NCI-H1436 treated with DMSO at 0.1 percent for 48 hours (cell line): ENCODE measurements at places on chromosomes 12 and 14.

GRCh38 chr12:32587581-32588495, 91.3 kb upstream of the DNM1L start:
- no peak for DNase-seq

DNA sequence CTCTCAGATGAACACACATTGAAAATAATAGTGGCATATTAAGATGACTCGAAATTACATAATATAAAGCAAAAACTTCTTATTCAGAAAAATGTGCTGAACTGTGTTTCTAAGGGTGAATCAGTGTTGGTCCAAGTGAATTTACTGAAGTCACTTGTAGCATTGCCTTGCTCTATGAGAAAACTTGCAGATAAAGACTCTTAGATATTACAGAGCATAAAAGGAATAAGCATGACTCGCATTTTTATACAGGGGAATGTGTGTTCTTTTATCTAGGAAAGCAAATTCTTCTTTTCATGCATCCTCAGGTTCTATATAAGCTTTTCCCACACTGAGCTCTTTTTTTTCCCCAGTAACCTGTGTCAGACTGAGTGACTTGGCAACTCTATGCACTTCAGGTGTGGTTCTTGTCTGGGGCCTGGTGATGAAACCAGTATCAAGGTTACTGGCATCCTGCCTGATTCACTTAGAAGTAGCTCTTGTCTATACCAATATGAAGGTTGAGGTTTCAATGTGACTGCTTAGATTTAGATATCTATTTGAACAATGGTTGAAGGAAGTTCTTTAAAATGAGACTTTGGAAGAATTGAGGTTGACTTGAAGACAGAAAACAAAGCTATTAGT, 76.1 kb downstream of the OTOGL start:
- DNase-seq: no peak

GRCh38 chr14:60179431-60179869, 14.3 kb upstream of the DHRS7 start:
- no peak for DNase-seq

DNA sequence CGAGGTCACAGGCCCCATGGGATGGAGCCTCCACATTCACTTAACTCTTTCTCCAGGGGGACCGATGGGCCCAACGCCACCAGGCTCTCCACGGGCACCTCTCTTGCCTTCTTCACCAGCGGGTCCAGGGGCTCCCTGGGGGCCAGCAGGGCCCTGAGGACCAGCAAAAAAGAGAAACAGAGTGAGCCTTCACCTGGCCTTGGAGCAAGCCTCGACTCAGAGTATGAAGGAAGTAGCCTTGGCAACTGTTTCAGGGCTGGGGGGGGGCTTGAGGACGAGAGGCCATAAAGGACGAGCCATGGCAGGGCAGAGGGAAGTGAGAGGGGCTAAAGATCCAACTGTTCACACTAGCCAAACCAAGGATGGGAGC, 18.0 kb downstream of the COL2A1 start:
- DNase-seq: no peak

- DNase-seq: no peak
Observed at GRCh38 chr12:62957233-62957953, 22.4 kb upstream of the PPM1H start.

DNA sequence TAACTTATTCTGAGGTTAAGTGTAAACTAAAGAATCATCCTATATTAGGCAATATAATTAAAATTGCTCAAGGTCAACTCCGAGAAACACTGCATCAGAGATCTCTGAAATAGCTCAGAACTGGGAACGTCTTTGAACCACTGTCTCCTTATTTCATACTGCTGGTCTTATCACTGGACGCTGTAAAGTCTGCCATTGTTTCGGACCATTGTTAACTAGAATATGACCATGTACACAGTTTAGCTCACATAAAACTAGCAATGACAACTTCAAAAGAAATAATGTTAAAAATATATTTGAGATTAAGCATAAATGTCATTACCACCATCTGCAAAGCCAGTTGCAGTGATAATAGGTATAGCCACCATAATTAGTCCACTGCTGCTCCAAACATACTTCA, 2.9 kb downstream of the ABCD2 start:
- no peak for DNase-seq

- no peak for DNase-seq
Observed at GRCh38 chr14:88208858-88209257, 114.2 kb downstream of the KCNK10 start.

DNA sequence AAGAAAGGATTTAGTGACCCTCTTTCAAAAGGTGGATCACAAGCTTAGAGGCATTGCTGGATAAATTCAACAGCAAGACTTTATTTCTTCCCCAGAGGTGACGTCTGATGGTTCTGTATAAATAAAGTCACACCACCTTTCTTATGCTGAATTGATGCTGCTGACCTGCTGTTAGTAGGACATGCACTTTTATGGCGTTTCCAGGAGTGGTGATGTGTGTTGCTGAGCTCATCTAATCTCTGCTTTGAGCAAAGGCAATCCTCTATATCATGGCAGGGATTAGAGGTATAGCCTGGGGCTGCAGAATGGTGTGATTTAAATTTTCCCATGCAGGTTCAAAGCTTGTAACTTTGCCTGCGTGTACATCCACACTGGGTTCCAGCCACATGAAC, 94.9 kb downstream of the ETV6 start:
- DNase-seq: no peak

DNA sequence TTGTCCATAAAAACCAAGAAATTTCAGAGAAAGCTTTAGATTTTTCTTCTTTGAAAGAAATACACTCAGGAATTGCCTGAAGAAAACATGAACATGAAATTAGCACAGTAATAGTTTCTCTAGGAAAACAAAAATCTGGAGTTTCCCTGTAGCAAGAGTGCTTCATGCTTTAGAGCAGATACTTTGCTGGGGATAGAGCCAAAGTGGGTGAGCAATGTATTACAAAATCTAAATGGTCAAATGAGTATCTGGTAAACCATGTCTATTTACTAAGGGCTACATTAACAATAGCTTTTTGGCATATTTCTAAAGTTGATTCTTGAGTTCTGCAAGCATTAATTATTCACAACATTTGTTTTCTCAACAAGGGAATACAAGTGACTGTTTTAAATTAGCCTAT, 26.2 kb downstream of the AVPR1A start:
- DNase-seq: no peak

- no peak for DNase-seq
Observed at GRCh38 chr12:114245555-114245954, 160.4 kb downstream of the TBX5 start.

GRCh38 chr12:11183011-11183410, 3.7 kb downstream of the TAS2R42 start:
- DNase-seq: no peak

GRCh38 chr14:54169254-54169924, 212.8 kb upstream of the BMP4 start:
- DNase-seq: no peak

- no peak for DNase-seq
Observed at GRCh38 chr12:46686267-46686942, 139.4 kb downstream of the SLC38A4 start.

- DNase-seq: no peak
Observed at GRCh38 chr14:66008631-66009030, 477.5 kb upstream of the CCDC196 start.

DNA sequence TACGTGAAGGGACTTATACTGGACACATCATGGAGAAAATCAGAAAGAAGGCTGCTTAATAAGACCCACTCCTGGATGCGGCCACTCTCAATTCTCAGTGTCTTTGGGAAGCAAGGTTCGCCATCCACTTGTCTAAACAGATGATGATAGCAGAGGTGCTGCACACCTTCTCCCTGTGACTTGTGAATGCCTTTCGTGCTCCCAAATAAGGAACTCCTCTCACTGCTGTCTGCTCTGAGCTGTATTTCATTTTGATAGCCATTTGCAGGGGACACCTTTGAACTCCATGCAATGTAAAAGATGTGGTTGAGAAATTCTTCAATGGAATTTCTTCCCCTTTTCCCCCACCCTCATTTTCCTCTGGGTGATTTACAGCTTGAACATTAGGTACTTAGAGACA, 11.6 kb downstream of the RMST start:
- DNase-seq: no peak

- DNase-seq: no peak
Observed at GRCh38 chr12:44000309-44000952, 164.6 kb downstream of the TMEM117 start.

DNA sequence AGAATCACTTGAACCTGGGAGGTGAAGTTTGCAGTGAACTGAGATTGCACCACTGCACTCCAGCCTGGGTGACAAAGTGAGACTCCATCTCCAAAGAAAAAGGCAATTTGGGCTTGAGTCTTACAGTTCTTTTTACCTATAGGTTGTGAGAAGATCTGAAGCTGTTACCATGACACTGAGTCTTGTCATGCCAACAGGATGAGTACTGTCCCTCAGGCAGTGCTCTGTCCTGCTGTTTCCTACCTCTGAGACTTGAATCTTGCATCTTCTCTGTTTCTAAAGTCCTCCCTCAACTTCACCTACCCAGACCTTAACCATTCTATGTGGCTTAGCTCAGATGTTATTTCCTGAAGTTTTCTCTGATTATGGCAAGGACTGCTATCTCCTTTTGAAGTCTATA, 400.8 kb upstream of the PRICKLE1 start:
- no peak for DNase-seq

GRCh38 chr12:79057540-79057939, 193.0 kb downstream of the SYT1 start:
- DNase-seq: no peak

DNA sequence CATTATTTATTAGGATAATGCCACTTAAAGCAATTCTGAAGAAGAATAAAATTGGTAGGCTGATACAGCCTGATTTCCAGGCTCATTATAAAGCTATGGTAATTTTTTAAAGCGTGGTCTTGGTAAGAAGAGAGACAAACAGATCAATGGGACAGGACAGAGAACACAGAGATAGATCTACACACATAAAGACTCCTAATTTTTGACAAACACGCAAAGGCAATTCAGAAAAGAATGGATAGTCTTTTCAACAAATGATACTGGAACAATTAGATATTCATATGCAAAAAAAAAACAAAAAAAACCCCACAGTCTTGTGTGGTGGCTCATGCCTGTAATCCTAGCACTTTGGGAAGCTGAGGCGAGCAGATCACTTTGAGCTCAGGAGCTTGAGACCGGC, 25.9 kb upstream of the MEG3 start:
- DNase-seq: no peak

GRCh38 chr12:67920413-67920812, 68.8 kb upstream of the IFNG-AS1 start:
- DNase-seq: no peak

- DNase-seq: no peak
Observed at GRCh38 chr14:68788996-68789820, 3.7 kb downstream of the ZFP36L1 start.

- DNase-seq: no peak
Observed at GRCh38 chr14:22159099-22159498, 429.9 kb downstream of the DAD1 start.

- DNase-seq: no peak
Observed at GRCh38 chr12:122021822-122022392, at the start of gene BCL7A. TSS of gene BCL7A (plus strand) at chr12:122021884. CDS start at chr12:122022092, 208 bp downstream.
